ENCODE measurements at places on chromosomes 12 and 14. TPM values are rescaled to one million over a fixed set of nuclear protein-coding genes. Genes with fewer than 3 reads are reported as not detected.

DNA sequence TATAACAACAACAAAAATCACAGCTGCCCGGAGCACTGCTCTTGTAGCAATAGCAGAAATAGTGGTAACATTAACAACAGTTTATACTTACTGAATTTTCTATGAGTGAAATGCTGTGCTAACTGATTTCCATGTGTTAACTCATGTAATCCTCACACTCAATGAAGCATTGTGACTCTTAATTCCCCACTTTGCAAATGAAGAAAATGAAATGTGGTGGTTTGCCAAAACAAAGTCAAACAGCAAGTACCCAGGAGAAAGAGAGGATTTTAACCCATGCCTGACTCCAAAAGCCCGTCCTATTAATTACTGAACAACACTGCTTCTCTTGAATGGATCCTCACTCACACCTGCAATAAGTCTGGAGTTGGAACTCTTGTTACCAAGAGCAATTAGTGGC lies 123.5 kb downstream of the MED13L start:
- DNase-seq = no peak

GRCh38 chr14:105180592-105181548 lies at the start of gene NUDT14:
Gene NUDT14, minus strand, starts transcription at chr14:105181312. Its CDS starts 103 bp downstream, at chr14:105181209.
- DNase-seq = no peak

GRCh38 chr12:40515041-40515816 lies 177.0 kb upstream of the CNTN1 start:
- DNase-seq = no peak

DNA sequence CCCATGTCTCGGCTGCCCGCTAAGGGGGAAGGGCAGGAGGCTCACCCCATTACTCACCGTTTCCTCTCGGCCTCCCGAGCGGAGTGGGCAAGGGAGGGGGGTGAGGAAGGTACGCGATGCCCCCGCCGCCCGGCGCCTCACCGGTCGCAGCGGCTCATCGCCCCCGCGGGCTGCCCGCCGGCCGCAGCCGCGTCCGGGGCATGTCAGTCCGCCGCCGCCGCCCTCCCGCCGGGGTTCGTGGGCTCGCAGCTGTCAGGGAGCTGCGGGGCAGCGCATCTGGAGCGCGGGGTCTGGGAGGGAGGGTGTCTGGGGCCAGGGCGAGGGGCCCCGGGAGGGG lies 461 bp downstream of the SLC8A3 start:
- DNase-seq = no peak

DNA sequence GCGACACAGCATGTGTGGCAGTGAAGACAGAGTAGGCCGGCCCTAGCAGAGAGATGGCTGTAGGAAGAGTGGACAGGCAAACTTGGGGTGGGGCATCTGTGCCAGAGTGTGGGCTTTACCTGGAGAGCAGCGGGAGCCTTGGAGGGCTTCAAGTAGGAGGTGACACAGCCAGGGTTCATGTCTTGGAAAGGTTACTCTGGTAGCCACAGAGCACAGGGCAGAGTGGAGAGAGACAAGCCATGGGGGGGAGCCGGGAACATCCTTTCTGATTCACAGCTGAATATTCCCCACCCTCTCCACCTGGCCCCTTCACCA lies 53.5 kb upstream of the DIO3 start:
- no peak for DNase-seq

GRCh38 chr12:57872362-57872761 lies 25.8 kb upstream of the CTDSP2 start:
- no peak for DNase-seq

GRCh38 chr14:54866588-54866987 lies 36.0 kb downstream of the GCH1 start:
- DNase-seq = no peak

GRCh38 chr12:22254478-22254877 lies 80.0 kb downstream of the ST8SIA1 start:
- no peak for DNase-seq

DNA sequence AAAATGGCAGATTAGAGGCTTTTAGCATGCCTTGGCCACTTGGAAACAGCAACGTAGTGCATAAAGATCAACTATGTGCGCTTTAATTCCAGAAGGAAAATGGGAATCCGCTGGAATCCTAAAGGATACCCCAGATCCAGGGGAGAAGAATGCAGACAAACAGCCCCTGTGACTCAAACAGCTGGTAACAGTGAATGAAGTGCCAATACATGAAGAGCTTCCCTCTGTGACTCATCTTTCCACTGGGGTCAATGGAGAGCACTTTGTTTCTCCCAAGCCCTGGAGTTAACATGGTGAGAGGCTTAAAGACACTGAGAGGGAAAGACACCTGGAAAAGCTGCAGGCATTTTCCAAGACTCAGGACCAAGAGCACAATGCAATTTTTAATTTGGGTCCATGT lies 263.1 kb downstream of the CEP128 start:
- DNase-seq = no peak

- no peak for DNase-seq
Observed at GRCh38 chr12:78470354-78471195, 394.0 kb upstream of the SYT1 start.

GRCh38 chr12:61999311-61999710 lies 260.9 kb upstream of the USP15 start:
- DNase-seq = no peak

DNA sequence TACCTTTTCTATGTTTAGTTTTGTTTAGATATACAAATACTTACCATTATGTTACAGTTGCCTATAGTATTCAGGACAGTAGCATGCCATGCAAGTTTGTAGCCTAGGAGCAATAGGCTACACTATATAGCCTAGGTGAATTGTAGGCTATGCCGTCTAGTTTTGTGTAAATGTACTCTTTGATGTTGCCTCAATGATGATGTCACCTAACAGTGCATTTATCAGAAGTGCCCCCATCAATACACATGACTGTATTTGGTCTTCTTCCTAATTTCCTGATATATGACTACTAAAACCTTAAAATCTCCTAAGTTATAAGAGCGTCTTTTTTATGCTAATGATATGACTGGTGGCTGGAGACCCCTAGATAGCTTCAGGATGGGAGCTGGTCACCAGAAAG lies 394.4 kb upstream of the STXBP6 start:
- DNase-seq = no peak

DNA sequence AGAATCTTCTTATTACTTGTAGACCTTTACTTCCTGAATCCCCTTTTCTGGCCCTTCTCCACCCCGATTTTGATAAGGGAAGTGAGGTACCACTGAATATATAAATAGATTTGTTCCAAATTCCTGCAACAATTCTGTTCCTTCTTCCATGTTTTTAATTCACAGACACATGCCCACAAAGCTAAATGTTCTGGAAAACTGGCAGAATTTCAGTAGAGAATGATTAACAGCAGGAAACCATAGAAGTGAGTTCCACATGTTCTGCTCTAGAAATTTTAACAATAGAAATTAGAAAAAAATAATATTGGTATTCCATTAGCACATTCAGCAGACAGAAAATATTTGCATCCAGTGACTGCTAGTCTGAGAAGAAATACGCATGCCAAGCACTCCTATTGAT lies 139.6 kb downstream of the SLC2A13 start:
- DNase-seq = no peak

DNA sequence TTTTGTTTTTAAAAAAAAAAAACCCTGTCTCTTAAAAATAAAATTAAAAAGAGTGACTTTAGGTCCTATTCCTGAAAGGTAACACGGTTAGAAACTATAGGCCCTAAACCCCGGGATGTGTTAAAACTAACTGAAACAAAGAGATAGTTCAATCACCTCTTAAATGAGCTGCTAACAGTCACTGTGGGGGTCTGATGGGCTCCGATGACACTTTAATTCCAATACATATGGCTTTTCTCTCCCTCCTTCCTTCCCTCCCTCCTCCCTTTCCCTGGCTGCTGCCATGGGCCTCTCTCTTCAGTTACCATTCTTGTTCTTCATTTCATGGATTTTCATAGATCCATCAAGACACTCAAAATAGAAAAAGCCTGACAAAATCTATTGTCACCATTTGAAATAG lies 76.6 kb downstream of the RNF34 start:
- DNase-seq = no peak

- no peak for DNase-seq
Observed at GRCh38 chr14:92109490-92109889, 3.1 kb upstream of the ATXN3 start.

- no peak for DNase-seq
Observed at GRCh38 chr12:89103831-89104230, 248.5 kb downstream of the DUSP6 start.

- no peak for DNase-seq
Observed at GRCh38 chr14:105467249-105467941, 7.2 kb upstream of the CRIP2 start.

- no peak for DNase-seq
Observed at GRCh38 chr14:100039903-100040302, 25.3 kb upstream of the EVL start.

GRCh38 chr12:47868041-47868440 lies 36.8 kb downstream of the VDR start:
- no peak for DNase-seq

- no peak for DNase-seq
Observed at GRCh38 chr12:51187370-51187987, 14.5 kb upstream of the TFCP2 start.

GRCh38 chr14:102930753-102931579 lies 8.5 kb downstream of the AMN start:
- no peak for DNase-seq

- no peak for DNase-seq
Observed at GRCh38 chr14:88029500-88029899, 24.6 kb downstream of the GPR65 start.

GRCh38 chr12:121957861-121958515 lies 39.6 kb downstream of the CFAP251 start:
- DNase-seq = no peak

GRCh38 chr12:131114942-131115584 lies 161.4 kb downstream of the ADGRD1 start:
- no peak for DNase-seq

- no peak for DNase-seq
Observed at GRCh38 chr14:25394791-25395391, 344.9 kb upstream of the STXBP6 start.

DNA sequence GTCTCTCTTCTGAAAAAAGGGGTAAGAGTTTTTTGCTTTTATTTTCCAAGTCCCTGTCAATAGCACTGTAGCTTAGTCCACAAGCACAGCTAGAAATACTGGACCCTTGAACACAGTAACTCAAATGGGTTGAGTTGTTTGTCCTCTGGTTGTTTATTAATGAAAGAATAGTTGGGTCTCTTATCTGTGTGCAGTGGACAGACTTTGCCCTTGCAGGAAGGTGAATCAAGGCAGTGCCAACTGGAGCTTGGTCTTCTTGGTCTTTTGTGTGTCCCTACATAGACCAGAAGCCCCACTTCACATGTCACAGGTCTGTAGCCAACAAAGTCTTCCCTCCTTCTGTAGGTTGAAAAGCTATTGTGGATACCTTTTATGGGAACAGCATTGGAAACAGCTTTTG lies 322.0 kb downstream of the AACS start:
- no peak for DNase-seq

DNA sequence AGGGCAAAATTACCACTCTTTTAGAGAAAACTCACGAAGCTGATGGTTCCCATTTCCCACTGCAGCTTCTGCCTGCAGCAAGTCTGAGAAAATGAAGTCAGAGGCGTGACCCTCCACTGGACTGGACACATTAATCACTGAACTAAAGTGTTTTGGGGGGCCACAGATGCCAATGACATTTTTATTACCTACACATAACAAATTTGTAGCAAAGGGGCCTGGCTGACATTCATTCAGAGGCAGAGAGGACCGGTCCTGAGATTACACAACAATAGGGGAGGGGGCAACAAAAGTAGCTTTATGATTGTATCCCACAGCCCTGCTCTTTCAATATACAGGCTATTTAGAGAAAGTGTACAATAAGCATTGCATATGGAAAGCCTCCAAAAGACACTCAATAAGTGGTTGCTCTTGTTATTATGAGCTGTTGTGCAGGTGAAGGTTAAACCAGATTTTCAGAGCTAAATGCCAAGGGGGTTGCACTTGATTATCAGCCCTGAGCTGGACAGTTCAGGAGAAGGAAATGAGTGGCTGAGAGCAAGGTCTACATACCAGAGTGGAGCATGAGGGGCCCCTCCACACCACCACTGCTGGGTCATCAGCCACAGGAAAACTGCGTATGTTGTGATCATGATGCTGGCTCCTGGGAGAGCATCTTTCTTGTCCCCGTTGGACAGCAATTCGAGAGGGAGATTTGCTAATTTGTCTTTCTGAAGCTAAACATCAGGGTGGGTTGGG lies 41.5 kb upstream of the CCDC60 start:
- no peak for DNase-seq

GRCh38 chr14:98114122-98114895 lies 1157.7 kb downstream of the BCL11B start:
- no peak for DNase-seq

GRCh38 chr14:104552738-104553125 lies 26.8 kb upstream of the C14orf180 start:
- DNase-seq = no peak

GRCh38 chr12:132278401-132279183 lies 50.8 kb downstream of the GALNT9 start:
- DNase-seq = no peak

DNA sequence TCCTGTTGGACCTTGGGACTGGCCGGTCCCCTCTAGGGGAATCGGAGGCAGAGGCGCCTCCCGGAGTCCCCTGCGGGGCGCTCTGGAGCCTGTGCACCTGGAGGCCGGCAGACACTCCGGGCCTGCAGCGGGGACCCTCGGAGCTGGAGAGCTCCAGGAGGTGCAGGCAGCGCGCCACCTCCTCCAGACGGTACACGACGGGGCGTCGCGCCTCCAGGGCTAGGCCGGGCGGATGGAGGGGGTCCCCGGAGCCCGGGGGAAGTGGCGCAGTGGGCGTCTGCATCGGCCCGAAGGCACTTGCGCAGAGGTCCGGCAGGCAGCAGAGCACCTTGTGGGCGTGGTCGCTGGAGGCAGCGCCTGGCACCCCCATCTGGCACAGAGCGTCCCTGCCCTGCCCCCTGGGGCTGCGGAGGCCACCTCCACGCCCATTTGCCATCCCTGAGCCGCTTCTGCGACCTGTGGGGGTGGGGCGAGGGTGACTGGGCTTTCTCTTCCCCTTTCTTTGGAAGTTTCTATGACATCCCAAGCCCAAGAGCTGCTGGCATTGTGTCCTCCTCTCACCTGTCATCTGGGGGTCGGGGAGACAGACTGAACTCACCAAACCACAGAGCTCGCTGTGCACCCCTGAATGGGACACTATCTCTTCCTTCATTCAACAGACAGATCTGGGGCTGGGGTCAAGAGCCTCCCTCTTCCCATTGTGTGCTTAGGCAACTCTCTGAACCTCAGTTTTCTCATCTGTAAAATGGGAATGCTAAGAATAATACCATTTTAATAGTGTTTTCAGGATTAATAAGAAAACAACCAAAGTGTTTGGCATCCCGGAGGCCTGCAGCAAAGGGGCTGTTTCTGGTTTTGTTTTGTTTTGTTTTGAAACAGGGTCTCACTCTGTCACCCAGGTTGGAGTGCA lies 37.5 kb upstream of the CORO1C start:
- DNase-seq = no peak

- DNase-seq = no peak
Observed at GRCh38 chr14:96603350-96604255, 101.4 kb downstream of the PAPOLA start.

- DNase-seq = peak; percentile 15
Observed at GRCh38 chr12:26195250-26195640, at the start of gene SSPN. Gene SSPN, plus strand, starts transcription at chr12:26195573. Its CDS starts 100 bp downstream, at chr12:26195673.

Gene CCDC196
- not detected for total RNA-seq

Gene PTPRQ
- total RNA-seq = 2.3 TPM

Gene MSRB3
- 221 TPM for total RNA-seq

Gene COX6A1
- total RNA-seq = 229 TPM

Gene AKAP3
- 3.3 TPM for total RNA-seq

Gene EPYC
- total RNA-seq = not detected

Gene TMEM260
- 44.7 TPM for total RNA-seq

Gene RAP1B
- total RNA-seq = 120 TPM

Gene NGB
- total RNA-seq = not detected

Gene LUM
- total RNA-seq = 257 TPM

Gene SPTB
- 9.9 TPM for total RNA-seq

Gene PTPRR
- 0.27 TPM for total RNA-seq

Gene SERPINA6
- total RNA-seq = not detected

Gene GPR132
- total RNA-seq = 2.3 TPM

Gene CATSPERB
- 35.1 TPM for total RNA-seq
